ENCODE measurements at places on chromosomes 2 and 18.
A peak's percentile ranks its signal among the peaks of the same experiment; 100 is the strongest.

DNA sequence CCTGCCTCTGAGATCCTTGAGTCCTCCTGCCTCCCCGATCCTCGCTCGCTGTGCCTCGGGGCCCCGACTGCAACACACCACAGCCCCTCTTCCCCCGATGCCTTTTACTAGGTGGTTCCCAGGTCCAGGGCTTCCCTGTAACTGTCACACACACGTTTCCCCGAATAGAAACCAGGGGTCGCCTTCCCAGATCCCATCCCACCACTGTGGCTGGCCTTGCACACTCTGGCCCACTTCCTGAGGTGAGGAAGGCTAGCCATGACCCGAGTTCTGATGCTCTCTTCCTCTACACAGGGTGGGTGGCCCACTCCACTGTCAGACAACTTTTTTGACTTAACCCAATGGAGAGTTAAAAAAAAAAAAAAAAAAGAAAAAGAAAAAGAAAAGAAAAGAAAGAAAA, 139.6 kb upstream of the ASB18 start:
- H3K4me3 ChIP-seq: no peak overlapping the region
- DNase-seq: no peak
- no peaks in the 10 kb centered on the region for H3K4me1 ChIP-seq

DNA sequence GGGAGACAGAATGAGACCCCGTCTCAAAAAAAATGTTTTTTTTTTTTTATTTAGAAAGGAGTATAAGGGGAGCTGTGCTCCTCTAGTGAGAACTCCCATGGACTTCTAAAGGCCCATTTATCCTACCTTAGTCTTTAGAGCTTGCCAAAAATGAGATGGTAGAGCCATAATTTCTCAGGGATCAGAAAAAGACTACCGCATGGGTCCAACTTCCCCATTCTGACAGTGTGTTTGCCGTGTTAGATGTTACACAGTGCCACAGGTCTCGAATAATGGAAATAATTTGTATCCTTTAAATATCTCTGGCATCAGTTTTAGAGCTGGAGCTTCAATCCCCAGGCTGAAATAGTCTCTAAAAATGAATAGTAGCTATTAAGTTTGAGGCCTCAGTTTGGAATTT, 6.0 kb upstream of the SLC39A10 start:
- no peak overlapping the region for H3K4me3 ChIP-seq
- H3K27ac ChIP-seq: no peak overlapping the region
- H3K27me3 ChIP-seq: no peaks in the 10 kb centered on the region

DNA sequence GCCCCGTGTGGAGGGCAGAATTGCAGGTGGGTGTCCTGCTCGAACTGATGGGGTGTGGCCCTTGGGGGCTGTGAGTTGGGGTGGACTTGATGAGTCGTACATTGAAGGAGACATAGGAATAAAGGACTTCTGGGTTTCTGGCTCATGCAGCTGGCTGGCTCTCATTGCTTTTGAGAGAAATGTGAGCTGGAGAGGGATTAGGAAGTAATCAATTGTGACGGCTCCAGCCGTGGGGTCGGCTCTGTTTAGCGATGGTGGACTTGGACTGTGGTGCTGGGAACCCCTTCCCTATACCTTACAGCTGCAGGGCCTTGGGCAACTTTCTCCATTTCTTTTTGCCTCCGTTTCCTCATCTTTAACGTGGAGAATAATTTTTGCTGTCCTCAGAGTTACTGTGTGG, 9.2 kb downstream of the IMPA2 start:
- H3K4me3 ChIP-seq: no peak overlapping the region
- no peak for DNase-seq
- H3K27ac ChIP-seq: no peak overlapping the region
- no peaks in the 10 kb centered on the region for H3K27me3 ChIP-seq
- H3K36me3 ChIP-seq: no peaks in the 10 kb centered on the region

DNA sequence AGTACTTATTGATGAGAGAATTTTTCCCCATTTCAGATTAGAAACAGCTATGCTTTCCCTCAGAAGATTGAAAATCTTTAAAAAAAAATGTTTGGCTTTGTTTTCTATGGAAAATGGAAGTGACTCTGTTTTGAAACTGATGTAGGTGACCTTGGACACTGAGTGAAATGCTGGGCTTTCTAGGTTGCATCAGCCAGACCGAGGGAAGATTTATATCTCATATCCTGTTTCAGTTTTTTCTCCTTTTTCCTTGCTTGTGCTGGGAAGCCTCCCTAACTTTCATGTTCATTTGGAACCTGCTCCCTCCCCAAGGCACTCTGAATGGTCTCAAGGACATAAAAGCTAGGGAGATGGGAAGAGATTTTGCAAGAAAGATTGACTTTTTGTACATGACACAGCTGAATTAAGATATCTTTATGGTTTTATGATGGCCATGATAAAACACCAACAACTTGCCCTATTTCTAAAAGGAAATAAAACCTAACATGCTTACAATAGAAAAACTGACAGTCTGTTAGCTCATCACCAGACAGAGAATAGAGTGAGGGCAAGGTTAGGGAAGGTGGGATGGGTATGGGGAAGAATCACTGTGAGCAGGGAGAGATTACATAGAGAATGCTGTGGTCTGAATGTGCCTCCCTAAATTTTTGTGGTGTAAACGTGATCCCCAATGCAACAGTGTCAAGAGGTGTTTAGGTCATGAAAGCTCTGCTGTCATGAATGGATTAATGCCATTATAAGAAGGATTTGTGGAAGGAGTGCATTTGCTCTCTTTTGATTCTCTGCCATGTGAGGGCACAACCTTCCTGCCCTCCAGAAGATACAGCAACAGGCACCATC, 249.7 kb downstream of the TPGS2 start:
- H3K4me1 ChIP-seq: peaks cover 22% of the 10 kb centered on the region
- H3K27me3 ChIP-seq: no peaks in the 10 kb centered on the region
- peak overlapping the region; percentile 31 for H3K27ac ChIP-seq
- H3K36me3 ChIP-seq: no peaks in the 10 kb centered on the region
- no peak for DNase-seq

DNA sequence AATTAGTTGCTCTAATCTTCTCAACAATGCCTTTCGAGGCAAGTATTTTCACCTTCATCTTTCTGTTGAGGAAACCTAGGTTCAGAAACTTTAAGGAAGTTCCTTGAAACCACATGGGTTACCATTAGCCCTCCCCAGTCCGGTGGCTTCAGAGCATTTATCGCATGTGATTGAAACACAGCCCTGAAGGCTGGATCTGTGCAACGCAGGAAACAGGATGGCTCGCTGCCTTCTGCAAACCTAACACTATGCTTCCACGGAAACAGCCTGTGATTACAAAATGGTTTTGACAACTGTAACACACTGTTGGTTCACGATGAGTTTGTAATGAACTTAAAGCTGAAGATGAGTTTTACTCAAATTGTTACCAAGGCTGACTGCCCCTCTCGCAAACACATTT, 68.5 kb downstream of the EPB41L3 start:
- H3K27ac ChIP-seq: no peak overlapping the region
- no peaks in the 10 kb centered on the region for H3K4me1 ChIP-seq
- DNase-seq: no peak
- no peaks in the 10 kb centered on the region for H3K27me3 ChIP-seq
- no peaks in the 10 kb centered on the region for H3K36me3 ChIP-seq

DNA sequence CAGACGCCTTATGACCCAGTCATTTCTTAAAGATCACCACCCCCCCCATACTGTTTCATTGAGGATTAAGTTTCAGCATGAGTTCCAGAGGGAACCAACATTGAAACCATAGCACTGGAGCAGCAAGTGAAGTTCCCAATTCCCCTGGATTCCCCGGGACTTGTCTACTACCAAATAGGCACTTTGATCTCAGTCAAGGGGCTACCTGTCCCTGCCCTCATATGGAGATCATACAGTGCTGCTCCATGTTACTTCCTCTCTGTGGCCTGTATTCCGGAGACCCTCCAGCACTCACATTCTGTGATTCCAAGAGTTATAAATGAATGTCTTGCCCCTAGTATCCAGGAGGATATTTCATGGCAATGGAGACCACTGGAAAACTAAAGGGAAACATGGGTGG, 42.5 kb downstream of the RNF144A start:
- H3K4me3 ChIP-seq: no peak overlapping the region
- no peaks in the 10 kb centered on the region for H3K36me3 ChIP-seq
- DNase-seq: no peak
- H3K4me1 ChIP-seq: no peaks in the 10 kb centered on the region
- H3K27ac ChIP-seq: no peak overlapping the region

DNA sequence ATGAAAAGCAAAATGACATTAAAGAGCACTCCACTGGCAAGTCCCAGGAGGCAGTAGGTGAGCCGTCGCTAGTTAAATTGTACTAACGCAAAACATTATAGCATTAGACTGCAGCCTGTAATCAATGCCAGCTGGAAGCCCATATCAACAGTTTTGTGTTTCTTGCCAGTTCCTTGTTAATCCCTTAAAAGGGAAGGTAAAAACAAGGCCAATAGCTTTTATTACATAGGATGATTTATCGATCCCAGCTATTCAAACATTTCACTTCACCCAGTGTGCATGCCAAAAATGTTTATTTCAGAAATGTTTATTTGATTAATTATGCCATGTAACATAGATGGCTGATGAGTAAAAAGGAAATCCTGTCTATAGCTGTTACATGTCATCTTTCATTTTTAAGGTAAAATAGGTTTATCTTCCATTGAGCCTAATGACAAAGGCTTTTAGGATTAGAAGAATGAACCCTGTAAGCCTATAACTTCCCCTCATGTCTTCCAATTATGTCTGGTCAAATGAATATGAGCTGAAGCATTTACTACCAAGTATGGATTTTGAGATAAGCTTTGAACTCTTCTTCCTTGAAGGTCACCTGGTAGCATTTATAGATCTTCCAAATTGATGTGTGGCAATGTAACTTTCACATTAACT, 591.2 kb downstream of the RNF144A start:
- no peaks in the 10 kb centered on the region for H3K27me3 ChIP-seq
- H3K4me3 ChIP-seq: no peak overlapping the region
- no peaks in the 10 kb centered on the region for H3K4me1 ChIP-seq
- H3K27ac ChIP-seq: no peak overlapping the region
- H3K36me3 ChIP-seq: no peaks in the 10 kb centered on the region

GRCh38 chr18:42231284-42231683, 276.2 kb downstream of the PIK3C3 start:
- no peaks in the 10 kb centered on the region for H3K36me3 ChIP-seq
- H3K27ac ChIP-seq: no peak overlapping the region
- H3K4me1 ChIP-seq: no peaks in the 10 kb centered on the region
- H3K27me3 ChIP-seq: no peaks in the 10 kb centered on the region

DNA sequence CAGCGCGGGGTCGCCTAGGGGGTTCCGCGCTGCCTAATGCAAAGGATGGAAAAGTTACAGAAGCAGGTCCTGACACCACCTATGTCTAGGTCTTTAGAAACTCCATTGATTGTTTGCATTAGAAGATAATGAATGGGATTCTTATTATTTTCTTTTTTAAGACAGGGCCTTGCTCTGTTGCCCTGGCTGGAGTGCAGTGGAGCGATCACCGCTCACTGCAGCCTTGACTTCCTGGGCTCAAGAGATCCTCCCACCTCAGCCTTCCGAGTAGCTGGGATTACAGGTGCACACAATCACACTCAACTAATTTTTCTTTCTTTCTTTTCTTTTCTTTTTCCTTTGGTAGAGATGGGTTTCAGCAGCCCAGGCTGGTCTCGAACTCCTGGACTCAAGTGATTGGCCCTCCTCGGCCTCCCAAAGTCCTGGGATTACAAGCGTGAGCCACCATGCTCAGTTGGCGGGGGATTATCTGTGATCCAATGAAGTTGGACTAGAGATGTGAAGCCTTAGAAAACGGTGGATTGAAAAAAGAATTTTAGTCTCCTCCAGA, 761 bp upstream of the IDH1 start:
- peak overlapping the region; percentile 21 for H3K27ac ChIP-seq
- no peak for DNase-seq
- no peaks in the 10 kb centered on the region for H3K36me3 ChIP-seq
- H3K4me1 ChIP-seq: peaks cover 14% of the 10 kb centered on the region
- H3K27me3 ChIP-seq: no peaks in the 10 kb centered on the region

DNA sequence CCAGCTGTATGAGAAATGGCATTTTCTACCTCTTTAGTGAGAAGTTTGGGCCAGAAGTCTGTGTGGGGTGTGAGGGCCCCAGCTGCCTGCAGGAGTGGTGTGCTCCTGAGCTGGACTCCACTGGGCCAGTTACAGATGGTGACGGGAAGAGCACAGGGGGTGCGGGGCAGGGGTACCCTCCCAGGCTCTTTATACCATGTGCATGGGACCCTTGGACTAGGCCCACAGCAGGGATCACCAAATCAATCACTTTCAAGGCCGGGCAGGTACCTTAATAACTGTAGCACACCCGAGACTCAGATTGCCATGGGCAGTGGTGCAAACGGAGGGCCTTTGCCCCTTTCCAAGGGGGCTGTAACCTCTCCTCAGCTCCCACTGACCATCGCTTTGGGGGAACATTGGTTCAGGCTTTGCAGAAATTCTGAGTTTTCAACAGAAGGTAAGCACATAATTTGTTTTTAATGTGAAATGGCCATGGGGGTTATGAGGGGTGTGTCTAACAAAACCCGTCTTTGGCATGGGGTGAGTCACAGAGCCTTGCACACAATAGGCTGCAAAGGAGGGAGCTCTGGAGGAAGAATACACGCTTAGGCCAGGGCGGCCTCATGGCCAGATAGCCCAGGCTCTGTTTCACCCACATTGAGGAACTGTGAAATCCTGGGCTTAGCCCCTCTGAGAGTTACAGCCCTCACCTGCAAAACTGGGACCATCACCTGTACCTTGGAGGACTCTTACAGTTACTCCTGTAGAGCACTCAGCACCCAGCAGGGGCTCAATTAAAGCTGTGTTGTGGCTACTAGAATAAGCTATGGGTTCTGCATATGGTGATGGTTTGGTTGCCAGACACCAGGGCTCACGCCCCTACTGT, 141.0 kb upstream of the BCL2L11 start:
- H3K4me1 ChIP-seq: no peaks in the 10 kb centered on the region
- no peak overlapping the region for H3K27ac ChIP-seq
- H3K27me3 ChIP-seq: peaks cover 20% of the 10 kb centered on the region
- H3K36me3 ChIP-seq: no peaks in the 10 kb centered on the region
- H3K4me3 ChIP-seq: no peak overlapping the region

- peaks cover 53% of the 10 kb centered on the region for H3K4me1 ChIP-seq
- peaks cover 54% of the 10 kb centered on the region for H3K36me3 ChIP-seq
- H3K27me3 ChIP-seq: no peaks in the 10 kb centered on the region
- H3K4me3 ChIP-seq: no peak overlapping the region
- peak overlapping the region; percentile 41 for H3K27ac ChIP-seq
Observed at GRCh38 chr18:45730832-45731575, 7.0 kb downstream of the SLC14A1 start.

- peaks cover 11% of the 10 kb centered on the region for H3K4me1 ChIP-seq
- H3K36me3 ChIP-seq: no peaks in the 10 kb centered on the region
- no peaks in the 10 kb centered on the region for H3K27me3 ChIP-seq
- no peak overlapping the region for H3K4me3 ChIP-seq
- no peak overlapping the region for H3K27ac ChIP-seq
Observed at GRCh38 chr2:20933714-20934113, 110.2 kb downstream of the APOB start.

DNA sequence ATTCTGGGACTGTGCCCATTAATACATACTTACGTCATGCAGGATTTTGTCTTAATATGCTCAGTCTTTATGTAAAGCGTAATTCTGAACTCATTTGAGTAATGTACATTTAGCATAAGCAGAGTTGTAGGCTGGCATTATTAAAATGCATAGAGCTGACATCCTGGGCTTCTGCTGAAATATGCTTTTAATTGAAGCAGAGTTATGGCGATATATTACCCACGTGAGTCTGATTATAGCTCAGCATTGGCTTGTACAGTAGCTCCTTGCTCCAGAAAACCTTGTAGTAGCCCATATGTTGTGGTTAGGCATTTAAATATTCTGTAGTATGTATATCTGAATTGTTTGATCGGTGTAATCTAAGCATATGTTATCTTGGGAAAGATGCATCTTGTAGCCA, 233.9 kb downstream of the PTGR3 start:
- H3K27ac ChIP-seq: no peak overlapping the region
- H3K4me1 ChIP-seq: no peaks in the 10 kb centered on the region
- no peak for DNase-seq
- no peak overlapping the region for H3K4me3 ChIP-seq

GRCh38 chr18:54357082-54357659, 487 bp downstream of the STARD6 start:
- peak overlapping the region; percentile 95 for H3K4me3 ChIP-seq
- peaks cover 6% of the 10 kb centered on the region for H3K36me3 ChIP-seq
- H3K27me3 ChIP-seq: no peaks in the 10 kb centered on the region
- H3K4me1 ChIP-seq: peaks cover 3% of the 10 kb centered on the region
